ENCODE measurements at places on chromosomes 6 and 20. TPM values are rescaled to one million over a fixed set of nuclear protein-coding genes. Genes with fewer than 3 reads are reported as not detected.
A peak's percentile ranks its signal among the peaks of the same experiment; 100 is the strongest.

- no peaks in the 10 kb centered on the region for H3K27me3 ChIP-seq
- DNase-seq, result no peak
- H3K36me3 ChIP-seq, result no peaks in the 10 kb centered on the region
- no peak overlapping the region for H3K27ac ChIP-seq
Observed at GRCh38 chr6:85121158-85121557, 328.7 kb upstream of the NT5E start.

- H3K36me3 ChIP-seq, result no peaks in the 10 kb centered on the region
- H3K4me3 ChIP-seq, result no peak overlapping the region
- no peak for DNase-seq
- H3K4me1 ChIP-seq, result no peaks in the 10 kb centered on the region
- H3K27ac ChIP-seq, result no peak overlapping the region
Observed at GRCh38 chr6:25953733-25954132, 8.9 kb upstream of the TRIM38 start.

The LINC00237 gene
- not detected for total RNA-seq

GRCh38 chr6:33161354-33162331 is 30.6 kb downstream of the COL11A2 start:
- H3K36me3 ChIP-seq, result no peaks in the 10 kb centered on the region
- H3K27me3 ChIP-seq, result peaks cover 2% of the 10 kb centered on the region
- H3K4me1 ChIP-seq, result peaks cover 16% of the 10 kb centered on the region
- peak overlapping the region; percentile 52 for H3K4me3 ChIP-seq
